ENCODE measurements at places on chromosomes 2 and 18.

- DNase-seq: no peak
Measured at GRCh38 chr18:40687399-40687798, 1267.6 kb upstream of the PIK3C3 start.

DNA sequence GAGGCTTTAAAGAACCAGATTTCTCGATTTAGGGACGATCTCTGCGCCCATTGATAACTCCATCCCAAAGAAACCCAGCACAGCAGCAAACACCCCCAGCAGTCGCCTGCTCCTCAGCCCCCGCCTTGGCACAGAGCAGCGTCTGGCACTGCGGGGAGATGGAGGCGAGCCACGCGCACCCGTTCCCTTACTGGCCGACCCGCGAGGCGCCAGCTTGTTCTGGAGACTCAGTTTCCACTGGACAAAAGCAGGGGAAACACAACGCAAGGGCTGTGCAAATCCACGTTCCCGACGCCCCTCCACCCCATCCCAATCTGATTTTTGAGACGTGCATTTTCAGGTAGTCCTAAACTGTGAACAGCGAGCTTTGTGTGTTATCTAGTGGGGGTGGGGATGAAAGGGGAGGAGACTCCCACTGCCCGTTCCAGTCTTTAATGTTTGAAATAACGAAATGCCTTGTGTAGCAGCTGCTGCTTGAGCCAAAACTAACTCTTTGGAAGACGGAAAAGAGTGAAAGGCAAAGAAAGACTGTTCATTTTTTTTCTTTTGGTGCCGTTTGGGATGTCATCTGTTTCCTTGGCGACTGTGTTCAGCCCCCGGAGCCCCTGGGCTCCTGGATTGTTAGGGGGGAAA, 143.2 kb downstream of the MEIS1 start:
- no peak for DNase-seq

GRCh38 chr2:185745864-185746859, 7.6 kb downstream of the FSIP2 start:
- no peak for DNase-seq

DNA sequence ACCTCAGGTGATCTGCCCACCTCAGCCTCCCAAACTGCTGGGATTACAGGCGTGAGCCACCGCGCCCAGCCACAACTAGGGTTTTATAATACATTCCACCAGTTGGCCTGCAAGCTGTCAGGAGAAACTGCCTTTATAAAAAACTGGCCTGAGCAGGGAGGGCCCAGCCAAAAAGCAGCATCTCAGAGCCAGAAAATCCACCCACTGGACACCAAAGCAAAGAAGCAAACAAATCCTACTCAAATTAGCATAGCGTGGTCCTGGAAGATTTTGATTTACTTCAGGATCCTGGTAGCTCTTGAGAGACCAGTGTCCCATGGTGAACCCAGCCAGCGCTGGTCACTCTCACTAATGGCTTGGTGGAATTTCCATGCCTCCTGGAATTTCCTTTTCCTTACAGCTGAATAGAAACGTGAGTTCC, 60.0 kb upstream of the PXDN start:
- no peak for DNase-seq

DNA sequence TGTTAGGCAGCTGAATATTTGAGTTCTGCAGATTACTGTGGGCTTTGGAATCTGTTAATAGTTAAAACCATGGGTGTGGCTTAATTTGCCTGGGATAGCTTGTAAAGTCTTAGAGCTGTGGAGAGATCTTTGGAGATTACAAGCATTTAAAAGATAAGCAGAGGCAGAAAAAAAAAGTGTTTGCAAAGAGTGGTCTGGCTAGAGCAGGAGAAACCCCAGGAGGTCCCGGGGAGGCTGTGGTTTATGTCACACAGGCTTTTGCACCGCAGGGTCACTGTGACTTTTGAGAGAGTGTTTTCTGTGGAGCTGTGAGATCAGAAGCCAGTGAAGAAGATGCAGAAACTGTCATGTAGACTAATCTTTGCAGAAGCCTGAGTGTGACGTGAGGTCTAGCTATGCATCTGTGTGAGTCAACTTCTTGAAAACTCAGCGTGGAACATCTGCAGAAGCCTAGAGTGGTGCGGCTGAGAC, 49.0 kb downstream of the SETBP1 start:
- DNase-seq: peak; percentile 75

DNA sequence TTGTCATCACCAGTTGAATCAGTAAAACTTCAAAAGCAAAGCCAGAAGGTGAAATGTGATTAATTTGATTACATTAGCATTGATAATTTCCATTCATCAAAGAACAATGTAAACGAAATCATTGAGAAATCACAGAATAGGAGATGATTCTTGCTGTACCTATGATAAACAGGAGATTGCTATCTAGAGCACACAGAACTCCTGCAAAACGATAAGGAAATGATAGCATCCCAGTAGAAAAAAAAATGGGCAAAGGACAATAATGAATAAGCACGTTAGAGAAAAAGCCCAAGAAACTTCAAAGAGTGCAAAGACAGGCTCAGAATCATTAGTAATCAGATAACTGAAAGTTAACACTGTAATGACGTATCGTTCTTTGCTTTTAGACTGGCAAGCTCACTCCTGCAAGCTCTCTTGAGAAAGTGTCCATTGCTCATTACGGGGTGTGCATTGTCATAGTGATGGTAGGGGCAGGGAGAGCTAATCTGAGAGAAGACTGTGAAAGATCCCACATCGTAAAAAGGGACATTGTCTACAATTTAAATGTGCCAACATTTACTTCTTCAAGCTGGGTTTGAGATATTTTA, 143.6 kb downstream of the SPP2 start:
- DNase-seq: no peak

DNA sequence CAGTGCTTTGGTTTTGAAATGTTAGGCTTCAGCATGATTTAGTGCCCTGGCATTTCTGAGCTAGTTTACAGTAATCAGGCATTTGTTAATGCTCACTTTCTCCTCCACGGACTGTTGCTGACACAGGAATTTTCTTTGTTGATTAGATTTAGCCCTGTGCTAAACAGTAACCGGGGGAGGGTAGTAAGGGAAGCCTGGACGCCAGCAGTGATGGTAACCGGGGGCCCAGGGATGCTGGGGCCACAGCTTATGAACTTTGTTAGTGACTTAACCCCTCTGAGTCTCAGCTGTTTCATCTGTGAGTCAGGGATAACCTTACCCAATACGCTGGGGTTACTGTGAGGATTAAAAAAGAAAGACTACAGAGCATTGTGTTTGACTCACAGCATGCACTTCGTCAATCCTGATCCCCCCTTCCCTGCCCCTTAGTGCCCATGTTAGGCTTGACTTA, 33.5 kb downstream of the KLHL29 start:
- no peak for DNase-seq

GRCh38 chr2:239049421-239050251, 201.8 kb downstream of the TWIST2 start:
- no peak for DNase-seq

GRCh38 chr2:237350070-237350469, 63.9 kb downstream of the COL6A3 start:
- DNase-seq: no peak

DNA sequence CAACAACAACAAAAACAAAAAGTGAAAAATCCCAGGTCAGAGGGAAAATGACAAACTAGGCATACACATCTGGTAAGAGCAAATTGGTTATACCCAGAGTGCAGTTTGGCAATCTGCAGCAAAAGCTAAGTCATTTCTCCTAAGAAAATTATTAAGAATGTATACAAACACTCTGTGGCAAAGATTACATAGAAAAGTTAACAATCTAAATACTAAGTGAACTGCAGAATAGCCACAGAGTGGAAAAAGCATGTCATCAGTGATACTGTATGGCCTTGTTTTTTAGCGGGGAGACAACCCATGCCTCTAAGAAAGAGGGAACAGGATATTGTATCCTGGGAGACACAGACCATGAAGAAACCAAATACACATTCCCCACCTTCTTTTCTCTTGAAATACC, 136.0 kb upstream of the ITGB6 start:
- no peak for DNase-seq

GRCh38 chr2:189142893-189143759, 36.4 kb downstream of the COL5A2 start:
- peak; percentile 35 for DNase-seq

GRCh38 chr18:26502823-26503222, 45.5 kb downstream of the KCTD1 start:
- no peak for DNase-seq

GRCh38 chr18:46297621-46298020, 193.4 kb downstream of the HAUS1 start:
- DNase-seq: no peak

DNA sequence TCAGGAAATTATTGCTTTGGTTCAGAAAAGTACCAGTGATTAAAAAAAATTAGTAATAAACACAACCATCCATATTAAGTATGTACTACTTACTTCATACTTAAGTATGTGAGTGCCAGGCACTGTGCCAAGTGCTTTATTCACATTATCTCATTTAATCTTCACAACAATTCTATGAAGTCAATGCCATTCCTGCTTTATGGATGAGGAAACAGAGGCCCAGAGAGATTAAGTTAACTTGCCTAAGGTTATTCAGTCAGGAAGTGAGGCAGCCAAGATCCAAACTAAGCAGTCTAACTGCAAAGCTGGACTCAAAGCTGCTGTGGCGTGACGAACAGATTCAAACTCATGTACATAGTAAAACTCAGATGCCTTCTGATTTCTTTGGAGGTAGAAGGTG, 22.3 kb downstream of the DTNB start:
- DNase-seq: no peak

- DNase-seq: no peak
Measured at GRCh38 chr2:25879133-25879730, 945 bp upstream of the ASXL2 start.

DNA sequence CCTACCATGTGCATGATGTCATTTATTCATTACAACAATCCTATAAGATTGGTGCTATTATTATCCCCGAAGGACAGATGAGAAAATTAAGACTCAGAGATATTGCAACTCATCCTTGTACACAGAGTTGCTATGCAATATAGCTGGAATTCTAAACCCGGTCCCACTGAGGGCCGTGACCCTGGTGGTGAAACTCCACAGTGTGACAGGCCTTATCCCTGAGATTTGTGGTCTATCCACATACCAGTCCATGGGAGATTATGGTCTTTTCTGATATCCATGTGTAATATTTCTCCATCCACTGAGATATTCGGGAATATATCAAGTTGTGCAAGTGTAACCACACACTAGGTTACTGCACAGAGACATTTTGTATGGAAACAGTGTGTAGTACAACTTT, 305.2 kb downstream of the TXNL1 start:
- DNase-seq: no peak

DNA sequence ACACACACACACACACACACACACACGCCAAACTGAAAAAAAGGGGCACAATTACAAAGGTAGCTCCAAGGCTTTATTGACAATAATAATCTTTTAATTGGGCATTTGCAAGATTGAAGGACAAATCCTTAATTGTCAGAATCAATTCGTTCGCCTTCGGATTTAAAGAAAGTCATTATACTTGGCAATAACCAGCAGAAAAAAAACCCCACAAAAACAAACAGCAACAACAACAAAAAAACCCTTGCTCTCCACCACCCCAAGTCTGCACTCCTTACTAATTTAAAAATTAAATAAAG, 1.8 kb upstream of the HOXD8 start:
- DNase-seq: no peak

GRCh38 chr18:68925268-68925667, 127.4 kb downstream of the CCDC102B start:
- no peak for DNase-seq

GRCh38 chr18:4640349-4641012, 185.4 kb upstream of the DLGAP1 start:
- no peak for DNase-seq

GRCh38 chr2:78768016-78768415, 257.5 kb upstream of the REG3G start:
- DNase-seq: no peak

DNA sequence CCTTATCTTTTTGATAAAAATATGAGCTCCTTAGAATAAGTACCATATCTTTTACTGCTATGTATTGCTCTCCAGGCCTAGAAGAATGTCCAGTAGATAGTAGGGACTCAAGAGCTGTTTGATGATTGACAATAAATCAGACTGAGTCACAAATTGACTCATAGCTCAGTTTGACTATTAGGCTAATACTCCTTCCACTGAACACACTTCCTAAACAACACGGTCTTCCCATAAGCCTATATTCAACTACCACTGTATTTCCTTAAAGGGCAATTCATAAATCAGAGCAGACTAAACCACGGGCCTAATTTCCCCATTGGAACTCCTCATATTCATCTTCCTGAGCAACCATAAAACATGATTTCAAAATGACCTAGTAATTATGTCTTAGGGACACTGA, 258.5 kb downstream of the ALK start:
- no peak for DNase-seq

DNA sequence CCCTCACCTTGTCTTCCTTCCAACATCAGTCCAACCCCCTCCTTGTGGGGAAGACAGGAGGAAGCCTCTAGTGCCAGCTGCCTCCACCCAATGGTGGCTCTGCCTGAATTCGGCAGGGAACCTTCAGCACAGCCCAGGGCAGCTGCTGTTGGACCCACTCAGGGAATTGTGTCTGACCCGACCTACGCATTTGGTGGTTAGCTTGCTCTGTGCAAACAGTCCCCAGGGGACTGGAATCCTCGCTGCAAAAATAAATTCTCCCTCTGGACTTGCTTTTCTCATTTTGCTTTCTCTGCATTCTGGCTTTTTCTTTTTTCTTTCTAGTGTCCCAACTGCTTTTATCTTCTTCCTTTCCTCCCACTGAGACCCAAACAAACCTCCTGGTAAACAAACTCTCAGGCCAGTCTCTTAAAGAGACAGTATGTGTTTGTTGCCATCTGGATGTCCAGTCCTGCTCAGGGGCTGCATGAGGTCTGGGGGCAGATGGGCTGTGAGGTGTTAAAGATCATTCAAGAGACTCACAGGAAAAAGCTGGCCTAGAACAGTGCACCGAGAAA, 137.7 kb upstream of the HAAO start:
- no peak for DNase-seq

GRCh38 chr2:131063501-131064283, 29.6 kb downstream of the FAM168B start:
- no peak for DNase-seq

DNA sequence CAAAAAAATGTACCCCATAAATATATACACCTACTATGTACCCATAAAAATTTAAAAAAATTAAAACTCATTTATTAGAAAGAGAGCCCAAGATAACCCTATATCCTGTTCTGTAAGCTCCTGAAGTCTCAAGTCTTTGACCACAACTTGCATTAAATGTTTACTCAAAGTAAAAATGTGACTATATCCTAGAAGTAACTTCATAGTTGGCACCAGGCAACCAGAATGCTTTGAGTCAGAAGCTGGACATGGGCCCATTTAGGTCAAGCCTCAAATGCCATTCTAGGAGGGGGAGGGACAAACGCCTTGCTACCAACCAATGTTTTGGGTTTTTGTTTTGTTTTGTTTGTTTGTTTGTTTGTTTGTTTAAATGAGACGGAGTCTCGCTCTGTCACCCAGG, 9.3 kb upstream of the TBC1D8 start:
- no peak for DNase-seq

DNA sequence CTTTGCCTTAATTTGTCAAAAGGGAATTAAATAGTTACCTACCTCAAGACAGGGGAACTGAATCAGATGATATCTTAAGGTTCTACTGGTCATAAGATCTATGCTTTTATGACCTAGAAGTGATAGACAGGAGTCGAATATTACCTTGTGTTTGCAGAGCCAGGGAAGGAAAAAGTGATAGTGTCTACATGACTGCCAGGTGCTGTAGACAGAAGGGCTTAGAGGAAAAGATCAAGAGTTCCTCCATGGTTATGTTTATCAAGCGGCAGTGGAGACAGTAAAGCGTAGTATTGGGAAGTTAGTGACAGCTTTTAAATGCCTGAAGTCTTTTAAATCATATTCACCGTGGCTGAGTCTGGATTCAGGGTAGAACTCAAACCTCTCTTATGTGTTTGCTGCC, 11.9 kb downstream of the CRIM1 start:
- no peak for DNase-seq

Data from stimulated activated CD8-positive, alpha-beta memory T cell treated with anti-CD3 and anti-CD28 coated beads, Interleukin-4, amount 100 ng/mL, for 48 hours (primary cell).